ENCODE measurements at places on chromosomes 5 and 9. TPM values are rescaled to one million over a fixed set of nuclear protein-coding genes. Genes with fewer than 3 reads are reported as not detected.

Gene TPPP
- 5.8 TPM for total RNA-seq

Gene LRRC19
- not detected for total RNA-seq

Gene GLDC
- 1.7 TPM for total RNA-seq

Gene FGF1
- 41.8 TPM for total RNA-seq

Gene OGN
- total RNA-seq = 115 TPM

Gene IFNA1
- not detected for total RNA-seq

Gene NTNG2
- 3.9 TPM for total RNA-seq

Gene PCDHA10
- 2.3 TPM for total RNA-seq
